Heart left ventricle (tissue), 16 donors: ENCODE measurements at places on chromosomes 1 and 21. TPM values are rescaled to one million over a fixed set of nuclear protein-coding genes. Genes with fewer than 3 reads are reported as not detected.

The MTMR11 gene
- total RNA-seq = 1.9 TPM

The GUCA2B gene
- not detected for total RNA-seq

The EXO1 gene
- total RNA-seq = 0.28 TPM

The C1orf56 gene
- 14.2 TPM for total RNA-seq

The ZNF683 gene
- total RNA-seq = not detected

The CD48 gene
- 0.49 TPM for total RNA-seq

The CYP4A22 gene
- 0.75 TPM for total RNA-seq

The AVPR1B gene
- not detected for total RNA-seq

The GALNT2 gene
- total RNA-seq = 27.9 TPM

The ZFP69B gene
- 1.1 TPM for total RNA-seq

The ZNF697 gene
- total RNA-seq = 11.9 TPM

The AMY1B gene
- total RNA-seq = not detected

The SYCP1 gene
- total RNA-seq = not detected

The TTLL7 gene
- 3.3 TPM for total RNA-seq

The KLF17 gene
- total RNA-seq = not detected

The IFI44L gene
- 4.2 TPM for total RNA-seq

The FBLIM1 gene
- total RNA-seq = 56.2 TPM
